ENCODE measurements at places on chromosomes 5 and 9.

DNA sequence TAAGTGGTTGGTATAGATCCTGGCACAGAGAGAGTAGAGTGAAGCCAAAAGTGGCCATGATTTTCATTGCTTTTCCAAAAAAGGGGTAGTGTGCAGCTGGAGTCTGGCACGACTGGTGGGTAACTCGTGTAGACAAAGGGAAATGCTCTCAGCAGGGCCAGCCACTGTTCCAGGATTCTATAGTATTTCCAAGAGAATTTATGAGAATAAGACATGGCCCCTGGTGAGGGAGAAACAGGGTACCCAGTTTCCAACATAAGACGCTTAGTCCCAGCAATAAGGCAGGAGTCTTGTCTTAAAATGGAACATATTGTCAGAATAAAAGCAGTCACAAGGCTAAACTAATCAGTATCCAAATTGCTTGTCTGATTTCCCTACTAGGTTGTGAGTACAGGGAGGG lies 52.1 kb downstream of the NMUR2 start:
- DNase-seq, result no peak

DNA sequence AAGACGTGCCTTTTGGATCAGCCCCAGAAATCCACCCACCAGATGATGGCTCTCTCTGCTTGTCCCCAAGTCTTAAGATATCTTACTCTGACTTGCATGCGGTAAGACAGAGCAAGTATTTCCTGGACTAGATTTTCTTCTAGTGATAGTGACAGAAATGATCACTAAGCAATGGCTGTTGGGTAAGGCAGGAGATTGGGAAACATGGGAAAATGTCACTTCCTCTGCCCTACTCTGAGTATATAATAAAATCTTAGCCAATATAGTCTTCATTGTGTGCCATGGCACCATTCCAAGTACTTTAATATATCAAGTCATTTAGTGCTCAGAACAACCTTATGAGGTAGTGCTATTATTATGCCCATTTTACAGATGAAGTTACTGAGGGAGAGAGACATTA lies 31.0 kb upstream of the GNA14 start:
- DNase-seq, result no peak

DNA sequence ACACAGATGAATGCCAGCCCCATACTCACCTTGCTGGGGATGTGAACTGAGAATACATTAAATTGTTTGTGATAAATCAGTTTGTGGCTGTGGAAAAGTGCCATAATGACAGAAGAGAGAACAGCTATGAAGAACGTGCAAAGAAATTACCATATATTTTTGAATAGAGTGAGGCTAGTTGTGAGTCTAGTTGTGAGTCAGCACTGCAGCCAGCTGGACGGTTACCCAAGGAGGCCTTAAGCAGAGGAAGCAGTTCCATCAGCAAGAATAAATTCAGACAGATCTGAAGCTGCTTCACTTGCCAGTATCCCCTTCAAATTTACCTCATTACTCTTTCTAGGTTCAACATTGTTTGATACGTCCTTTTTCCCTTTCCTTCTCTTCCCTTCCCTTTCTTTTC lies 446.0 kb downstream of the MTRR start:
- DNase-seq, result no peak

- no peak for DNase-seq
Measured at GRCh38 chr5:163498886-163499285, 6.5 kb upstream of the MAT2B start.

DNA sequence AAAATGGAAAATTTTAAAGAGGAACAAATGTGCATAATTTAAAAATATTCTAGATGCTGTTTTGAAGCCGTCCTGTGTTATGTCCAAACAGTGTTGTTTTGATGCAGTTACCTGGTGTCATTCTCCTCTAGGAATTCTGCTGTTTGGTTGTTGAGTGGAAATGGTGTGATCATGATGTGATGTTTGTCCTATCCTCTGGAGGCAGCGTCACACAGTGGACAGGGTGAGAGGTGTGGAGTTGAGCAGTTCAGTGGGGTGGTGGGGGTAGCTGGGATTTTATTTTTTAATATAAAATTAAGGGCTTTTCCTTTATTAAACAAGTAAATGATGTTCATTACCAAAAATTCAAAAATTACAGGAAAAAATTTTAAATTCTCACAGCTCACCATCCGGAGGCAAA lies 31.2 kb downstream of the PRDM6 start:
- no peak for DNase-seq

All from iPS DF 6.9 (cell line).